Stimulated activated CD4-positive, alpha-beta T cell treated with anti-CD3 and anti-CD28 coated beads, Interleukin-15, amount 100 ng/mL, for 48 hours (primary cell): ENCODE measurements at places on chromosomes 5 and 9.
A peak's percentile ranks its signal among the peaks of the same experiment; 100 is the strongest.

GRCh38 chr5:123095798-123096120 is 6.7 kb downstream of the PRDM6 start:
- DNase-seq, result no peak

- no peak for DNase-seq
Observed at GRCh38 chr5:134937526-134937925, 30.2 kb upstream of the CATSPER3 start.

DNA sequence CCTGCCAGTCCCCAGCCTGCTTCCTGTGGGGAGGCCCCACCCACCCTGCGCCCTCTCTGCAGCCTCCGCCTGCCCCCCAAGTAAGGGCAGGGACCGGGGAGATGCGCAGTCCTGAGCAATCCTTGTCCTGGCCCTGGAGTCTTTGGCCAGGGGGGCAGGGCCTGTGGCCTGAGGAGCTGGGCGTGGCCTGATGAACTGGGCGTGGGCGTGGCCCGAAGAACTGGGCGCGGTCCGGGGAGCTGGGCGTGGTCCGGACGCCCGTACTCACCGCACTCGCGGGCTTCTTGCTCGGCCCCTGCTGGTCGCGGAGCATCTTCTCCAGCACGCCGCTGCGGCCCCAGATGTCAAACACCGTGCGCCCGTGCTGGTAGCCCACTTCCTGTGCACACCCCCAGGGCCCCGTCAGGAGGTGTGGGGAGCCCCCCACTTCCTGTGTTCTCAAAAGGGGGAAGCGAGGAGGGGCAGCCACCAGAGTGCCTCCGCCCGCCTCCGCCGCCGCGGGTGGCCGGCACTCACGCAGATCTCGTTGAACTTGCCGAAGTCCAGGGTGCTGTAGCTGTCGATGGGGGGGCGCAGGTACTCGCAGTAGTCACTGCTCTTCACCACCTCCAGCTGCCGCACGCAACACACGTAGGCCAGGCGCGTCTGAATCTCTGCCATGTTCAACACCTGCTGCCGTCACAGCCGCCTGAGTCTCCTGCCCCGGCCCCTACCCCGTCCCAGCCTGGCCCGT is 2.7 kb upstream of the NSMF start:
- peak; percentile 79 for DNase-seq

DNA sequence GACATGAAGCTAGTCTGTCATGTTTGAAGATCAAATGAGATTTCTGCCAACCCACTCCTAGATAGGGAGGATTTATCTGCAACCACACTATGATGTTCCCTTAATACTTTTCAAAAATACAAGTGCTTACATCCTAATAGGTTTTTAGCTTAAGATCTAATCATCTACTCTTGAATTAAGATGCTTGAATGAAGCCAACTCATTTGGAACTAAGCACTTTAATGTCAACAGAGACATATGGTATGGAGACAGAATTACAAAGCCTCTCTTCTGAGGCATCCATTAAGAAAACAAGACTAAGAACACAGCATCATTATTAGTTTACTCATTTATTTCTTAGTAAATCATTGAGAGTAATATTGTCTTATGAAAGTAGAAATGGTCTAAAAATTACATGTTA is 139.3 kb upstream of the NFIB start:
- no peak for DNase-seq

GRCh38 chr5:93868851-93869250 is 127.5 kb upstream of the POU5F2 start:
- DNase-seq, result no peak

GRCh38 chr9:36866840-36867239 is 167.2 kb downstream of the PAX5 start:
- no peak for DNase-seq

GRCh38 chr5:98825582-98826375 is 52.3 kb downstream of the RGMB start:
- no peak for DNase-seq

DNA sequence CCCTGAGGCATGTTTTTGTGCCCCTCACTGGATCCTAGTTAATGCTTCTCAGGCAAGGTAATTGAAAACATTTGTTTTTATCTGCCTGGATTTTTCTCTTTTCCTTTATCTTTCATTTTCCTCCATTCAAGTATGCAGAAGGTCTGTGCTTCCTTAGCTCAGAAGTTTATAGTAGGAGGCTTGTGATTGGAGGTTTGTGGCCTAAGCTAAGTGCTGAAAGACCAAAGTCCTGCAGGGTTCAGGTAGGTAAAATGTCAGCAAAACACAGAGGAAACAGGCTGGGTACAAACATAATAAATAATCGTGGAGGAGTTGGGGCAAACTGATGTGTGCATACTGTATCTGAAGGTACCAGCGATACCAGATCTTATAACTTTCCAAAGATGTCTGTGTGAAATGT is 230.9 kb upstream of the KLF4 start:
- DNase-seq, result no peak

- no peak for DNase-seq
Observed at GRCh38 chr9:86285261-86285660, 2.9 kb upstream of the ISCA1 start.

DNA sequence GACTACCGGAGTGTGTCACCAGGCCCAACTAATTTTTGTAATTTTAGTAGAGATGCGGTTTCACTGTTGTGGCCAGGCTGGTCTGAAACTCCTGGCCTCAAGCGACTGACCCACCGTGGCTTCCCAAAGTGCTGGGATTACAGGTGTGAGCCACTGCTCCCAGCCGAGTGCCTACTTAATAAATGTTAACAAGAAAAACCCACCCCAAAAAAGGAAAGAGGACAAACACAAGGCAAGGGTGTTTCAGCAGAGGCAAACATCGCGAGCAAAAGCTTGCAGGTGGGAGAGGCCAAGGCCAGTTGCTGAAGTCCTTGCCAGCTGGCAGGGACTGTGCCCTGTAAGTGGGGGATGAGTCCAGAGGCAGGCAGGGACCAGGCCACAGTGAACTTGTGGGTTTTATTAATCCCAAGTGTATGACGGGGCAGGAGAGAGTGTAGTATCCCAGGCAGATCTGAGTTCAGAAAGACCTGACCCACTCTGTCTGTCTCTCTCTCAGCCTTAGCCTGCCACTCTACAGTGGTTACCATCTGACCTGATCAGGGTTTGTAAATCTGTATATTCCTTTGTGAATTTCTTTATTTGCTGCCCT is 6.4 kb upstream of the FPGS start:
- no peak for DNase-seq

DNA sequence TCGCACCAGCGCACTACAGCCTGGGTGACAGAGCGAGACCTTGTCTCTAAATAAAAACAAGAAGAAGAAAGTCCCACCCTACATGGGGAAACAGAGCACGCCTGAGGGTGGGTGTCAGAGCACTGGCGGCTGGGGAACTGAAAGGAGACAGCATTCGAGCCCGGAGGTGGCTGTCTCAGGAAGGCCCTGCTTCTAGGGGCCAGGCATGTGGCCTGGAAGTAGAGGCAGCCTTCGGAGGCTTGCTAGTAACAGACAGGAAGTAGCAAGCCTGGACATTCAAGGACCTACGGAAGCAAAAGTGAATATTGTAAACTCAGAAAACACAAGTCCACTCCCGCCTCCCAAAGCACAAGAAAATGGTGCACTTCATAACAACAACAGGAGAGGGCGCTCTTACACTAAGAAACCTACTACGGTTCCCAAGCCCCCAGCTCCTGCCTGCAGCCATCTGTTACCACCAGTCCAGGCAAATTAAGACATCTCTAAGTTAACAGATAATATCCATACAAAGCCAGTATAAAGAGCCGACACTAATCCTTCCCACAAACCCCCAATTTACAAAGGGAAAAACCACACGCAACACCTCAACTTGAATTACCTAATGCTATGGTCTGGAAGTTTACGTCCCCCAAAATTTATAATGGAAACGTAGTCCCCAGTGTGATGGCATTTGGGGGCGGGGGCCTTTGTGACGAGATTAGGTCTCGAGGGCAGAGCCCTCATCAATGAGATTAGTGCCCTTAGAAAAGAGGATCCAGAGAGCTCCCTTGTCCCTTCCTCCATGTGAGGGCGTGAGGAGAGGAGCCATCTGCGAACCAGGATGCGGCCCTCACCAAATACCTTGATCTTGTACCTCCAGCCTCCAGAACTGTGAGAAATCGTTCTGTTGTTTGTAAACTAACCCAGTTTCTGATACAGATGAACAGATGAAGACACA is 7.7 kb downstream of the RASGEF1C start:
- no peak for DNase-seq

- DNase-seq, result no peak
Observed at GRCh38 chr9:113398796-113399195, 2.3 kb downstream of the ALAD start.
